ENCODE measurements at places on chromosomes 7 and 10.

- no peak for DNase-seq
Measured at GRCh38 chr7:18458830-18459229, 36.7 kb upstream of the HDAC9 start.

DNA sequence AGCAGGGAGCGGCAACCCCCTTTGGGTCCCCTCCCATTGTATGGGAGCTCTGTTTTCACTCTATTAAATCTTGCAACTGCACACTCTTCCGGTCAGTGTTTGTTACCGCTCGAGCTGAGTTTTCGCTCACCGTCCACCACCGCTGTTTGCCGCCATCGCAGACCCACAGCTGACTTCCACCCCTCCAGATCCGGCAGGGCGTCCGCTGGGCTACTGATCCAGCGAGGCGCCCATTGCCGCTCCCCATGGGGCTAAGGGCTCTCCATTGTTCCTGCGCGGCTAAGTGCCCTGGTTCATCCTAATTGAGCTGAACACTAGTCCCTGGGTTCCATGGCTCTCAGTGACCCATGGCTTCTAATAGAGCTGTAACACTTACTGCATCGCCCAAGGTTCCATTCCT lies 115.6 kb upstream of the AUTS2 start:
- no peak for DNase-seq

DNA sequence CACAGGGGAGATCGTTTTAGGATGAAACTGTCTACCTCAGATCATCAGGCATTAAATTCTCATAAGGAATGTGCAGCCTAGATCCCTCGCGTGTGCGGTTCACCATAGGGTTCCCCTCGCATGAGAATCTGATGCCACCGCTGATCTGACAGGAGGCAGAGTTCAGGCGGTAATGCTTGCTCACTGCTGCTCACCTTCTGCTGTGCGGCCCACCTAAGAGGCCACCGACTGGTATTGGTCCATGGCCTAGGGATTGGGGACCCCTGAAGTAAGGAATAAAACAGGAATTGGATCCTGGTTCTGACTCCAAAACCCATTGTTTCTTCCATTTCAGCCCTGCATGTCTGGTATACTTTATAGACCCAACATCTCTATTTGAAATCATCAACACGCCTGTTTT lies 4.1 kb downstream of the NOD1 start:
- DNase-seq, result no peak

GRCh38 chr7:44537442-44537841 lies 3.7 kb downstream of the NPC1L1 start:
- no peak for DNase-seq

- DNase-seq, result peak; percentile 51
Measured at GRCh38 chr10:84291384-84291783, 37.0 kb upstream of the CCSER2 start.

GRCh38 chr10:42981358-42982236 lies 95.3 kb upstream of the RET start:
- DNase-seq, result no peak

- DNase-seq, result no peak
Measured at GRCh38 chr10:84696610-84697009, 368.2 kb downstream of the CCSER2 start.

DNA sequence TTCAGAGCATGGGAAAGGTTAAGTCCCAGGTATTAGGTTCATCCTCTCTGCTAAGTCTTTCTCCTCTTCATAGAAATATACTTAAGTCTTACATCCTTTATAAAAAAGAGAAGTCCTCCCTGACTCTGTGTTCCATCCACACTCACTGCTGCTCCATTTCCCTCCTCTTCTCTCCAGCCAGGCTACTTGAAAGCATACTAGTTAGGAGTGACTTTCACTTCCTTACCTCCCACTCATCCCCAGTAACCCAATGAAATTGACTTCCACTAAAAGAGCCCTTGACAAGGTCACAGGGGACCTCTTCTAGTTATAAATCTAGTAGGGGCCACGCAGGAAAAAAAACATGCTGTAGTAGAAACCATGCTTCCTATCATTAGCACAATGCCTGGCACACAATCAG lies 133.1 kb upstream of the AGK start:
- no peak for DNase-seq

DNA sequence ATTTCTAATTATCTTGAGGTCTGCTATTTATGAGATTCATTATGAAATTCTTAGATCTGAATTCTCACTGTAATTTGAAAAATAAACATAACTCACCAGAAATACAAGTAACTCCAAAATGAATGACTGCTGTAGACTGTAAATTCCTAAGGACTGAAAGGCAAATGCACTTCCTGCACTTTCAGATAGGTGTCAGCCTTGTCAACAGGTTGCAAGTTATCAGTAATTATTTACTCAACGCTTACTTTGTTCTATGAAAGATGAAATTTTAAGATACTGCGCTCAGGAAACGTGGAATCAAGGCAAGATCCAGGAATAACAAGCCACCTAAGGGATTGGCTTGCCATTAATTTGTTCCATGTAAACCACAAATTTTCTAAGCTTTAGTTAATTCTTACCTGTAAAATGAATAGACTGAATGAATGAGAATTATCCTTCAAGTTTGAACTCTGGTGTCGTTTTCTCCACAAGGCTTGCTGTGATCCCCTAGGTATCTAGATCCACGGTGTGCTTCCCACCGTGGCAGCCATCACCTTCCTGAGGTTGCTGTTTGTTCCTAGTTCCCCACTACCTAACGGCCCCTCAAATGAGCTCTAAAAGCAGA lies 12.6 kb downstream of the DHX32 start:
- peak; percentile 17 for DNase-seq

DNA sequence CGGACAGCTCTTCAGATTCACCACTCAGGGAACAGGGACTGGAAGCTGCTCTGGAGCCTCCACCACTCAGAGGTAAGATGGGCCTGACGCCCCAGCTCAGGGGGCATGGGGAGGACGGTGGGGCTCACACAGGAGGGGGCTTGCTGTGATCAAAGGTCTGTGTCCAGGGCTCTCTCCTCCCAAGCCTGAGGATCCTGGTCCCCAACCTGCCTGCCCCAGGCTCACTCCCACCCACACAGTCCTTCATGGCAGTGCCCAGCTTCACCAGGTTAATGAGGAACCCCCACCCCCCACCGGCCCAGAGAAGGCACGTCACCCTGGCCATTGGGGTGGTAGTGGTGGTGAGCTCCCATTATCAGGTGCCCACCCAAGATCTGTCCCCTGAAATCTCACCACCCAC lies 926.7 kb upstream of the ZNF722 start:
- DNase-seq, result no peak

DNA sequence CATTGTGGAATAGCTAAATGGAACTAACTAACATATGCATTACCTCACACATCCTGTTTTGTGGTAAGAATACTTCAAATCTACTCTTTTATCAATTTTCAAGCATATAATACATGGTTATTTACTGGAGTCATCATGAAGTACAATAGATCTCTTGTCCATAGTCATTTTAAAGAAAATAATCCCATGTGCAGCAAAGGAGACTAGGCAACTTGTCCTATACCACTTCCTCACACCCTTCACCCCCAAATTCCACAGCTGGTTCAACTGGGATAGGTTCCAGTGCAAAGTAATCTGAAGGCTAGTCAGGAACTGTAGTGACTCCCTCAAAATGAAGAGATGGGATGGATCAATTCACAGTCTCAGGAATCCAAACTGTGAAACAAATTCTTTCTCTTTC lies 176.1 kb downstream of the SGMS1 start:
- no peak for DNase-seq

DNA sequence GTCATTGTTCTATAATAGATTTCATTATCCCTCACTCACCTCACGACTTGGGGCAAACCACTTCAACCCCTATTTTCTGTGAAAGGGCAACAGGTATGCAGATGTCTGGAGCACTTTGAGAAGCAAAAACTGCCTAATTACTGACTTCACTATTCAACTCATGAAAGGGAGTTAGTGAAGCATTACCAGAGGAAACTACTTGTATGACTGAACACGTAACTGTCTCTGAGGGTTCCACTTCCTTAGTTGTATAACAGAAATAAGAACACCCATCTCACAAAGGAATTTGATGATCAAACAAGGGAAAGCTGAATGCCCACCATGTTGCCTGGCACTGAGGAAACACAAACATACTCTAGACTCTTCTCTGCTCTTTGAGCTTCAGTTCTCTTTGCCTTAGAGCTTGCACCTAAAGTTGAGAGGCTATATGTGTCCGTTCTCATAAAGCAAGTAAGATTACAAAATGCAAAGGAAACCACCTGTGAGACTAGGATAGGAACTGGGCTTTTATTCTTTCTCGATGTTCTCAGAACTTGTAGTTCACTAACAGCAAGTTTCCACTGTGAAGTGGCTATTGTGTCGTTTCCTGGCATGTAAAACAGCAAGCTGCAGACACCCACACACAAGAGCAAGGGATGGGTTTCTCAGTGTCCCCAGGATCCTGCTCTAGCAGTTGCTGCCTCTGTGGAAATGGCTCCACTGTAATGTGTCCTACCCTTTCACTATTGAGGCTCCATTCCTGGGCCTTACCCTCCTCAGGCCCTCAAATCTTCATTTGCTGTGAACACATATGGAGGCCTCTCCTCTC lies 2.6 kb downstream of the TMEM243 start:
- DNase-seq, result no peak

GRCh38 chr10:106820579-106820978 lies 343.9 kb downstream of the SORCS1 start:
- no peak for DNase-seq

GRCh38 chr10:81179805-81180452 lies 642.2 kb downstream of the SH2D4B start:
- no peak for DNase-seq

GRCh38 chr7:26437003-26437532 lies 145.4 kb downstream of the SNX10 start:
- DNase-seq, result no peak

- no peak for DNase-seq
Measured at GRCh38 chr10:11111490-11111889, 93.8 kb downstream of the CELF2 start.

DNA sequence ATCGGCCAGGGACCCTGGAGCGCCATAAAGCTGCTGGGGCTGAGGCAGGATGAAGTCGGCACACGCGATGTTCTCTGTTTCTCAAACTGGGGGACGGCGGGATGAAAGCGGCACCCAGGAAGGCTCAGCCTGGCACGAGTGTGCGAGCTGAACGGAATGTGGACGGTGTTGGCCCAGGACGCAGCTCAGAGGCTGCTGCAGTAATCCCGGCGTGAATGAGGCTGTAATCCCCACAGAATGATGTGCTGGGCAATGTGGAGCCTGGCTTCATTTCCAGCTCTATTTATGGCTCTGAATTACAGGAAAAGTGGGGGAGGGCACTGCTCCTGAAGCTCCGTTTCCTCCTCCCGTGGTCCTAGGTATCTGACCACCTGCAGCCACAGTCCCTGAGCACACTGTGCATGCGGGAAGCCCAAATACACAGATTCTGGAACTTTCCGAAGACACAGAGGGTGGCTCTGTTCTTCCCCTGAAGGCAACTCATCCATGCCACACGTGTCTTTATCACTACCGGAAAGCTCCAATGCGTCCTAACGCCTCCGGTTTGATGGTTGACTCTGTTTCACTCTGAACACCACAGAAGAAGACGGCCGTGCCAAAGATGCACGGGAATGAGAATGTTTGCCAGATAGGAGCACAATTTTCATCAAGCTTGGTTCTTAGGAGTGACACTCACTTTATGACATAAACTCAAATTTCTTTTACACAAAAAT lies 37.6 kb downstream of the KLF6 start:
- DNase-seq, result no peak

DNA sequence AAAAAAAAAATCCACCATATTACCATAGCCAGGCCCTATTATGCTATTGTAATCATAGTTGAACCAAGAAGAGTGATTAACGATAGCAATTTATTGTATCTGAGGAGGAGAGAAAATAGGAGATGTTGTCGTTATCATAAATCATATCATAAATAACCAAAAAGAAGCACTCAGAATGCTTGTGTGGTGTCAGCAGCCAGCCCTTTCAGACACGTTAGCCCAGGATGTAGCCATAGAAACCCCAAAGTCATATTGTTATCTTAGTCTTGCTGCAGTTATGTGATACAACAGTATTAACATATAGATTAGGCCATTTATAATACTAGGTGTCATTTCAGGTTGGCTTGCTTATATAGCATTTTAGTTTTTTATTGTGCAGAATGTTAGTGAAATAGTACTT lies 102.2 kb upstream of the GATA3 start:
- no peak for DNase-seq

DNA sequence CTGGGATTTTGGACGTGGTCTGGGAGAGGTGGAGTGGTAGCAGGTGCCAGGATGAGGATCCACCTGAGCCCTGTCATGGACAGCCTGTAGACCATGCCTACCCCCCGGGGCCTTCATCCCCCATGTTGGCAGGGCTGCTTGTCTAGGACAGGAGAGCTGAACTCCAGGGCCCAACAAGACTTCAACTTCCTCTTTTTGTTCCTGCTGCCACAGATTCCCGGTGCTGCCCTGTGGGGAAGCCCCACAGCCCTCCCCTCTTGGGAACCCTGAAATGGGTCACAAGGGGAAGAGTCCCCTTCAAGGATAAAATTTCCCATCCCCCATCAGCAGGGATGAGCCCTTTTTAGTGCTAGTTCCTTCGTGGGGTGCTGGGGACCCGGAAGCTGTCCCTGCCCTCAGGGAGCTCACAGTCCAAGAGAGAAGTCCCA lies 1.3 kb upstream of the CUEDC2 start:
- no peak for DNase-seq

DNA sequence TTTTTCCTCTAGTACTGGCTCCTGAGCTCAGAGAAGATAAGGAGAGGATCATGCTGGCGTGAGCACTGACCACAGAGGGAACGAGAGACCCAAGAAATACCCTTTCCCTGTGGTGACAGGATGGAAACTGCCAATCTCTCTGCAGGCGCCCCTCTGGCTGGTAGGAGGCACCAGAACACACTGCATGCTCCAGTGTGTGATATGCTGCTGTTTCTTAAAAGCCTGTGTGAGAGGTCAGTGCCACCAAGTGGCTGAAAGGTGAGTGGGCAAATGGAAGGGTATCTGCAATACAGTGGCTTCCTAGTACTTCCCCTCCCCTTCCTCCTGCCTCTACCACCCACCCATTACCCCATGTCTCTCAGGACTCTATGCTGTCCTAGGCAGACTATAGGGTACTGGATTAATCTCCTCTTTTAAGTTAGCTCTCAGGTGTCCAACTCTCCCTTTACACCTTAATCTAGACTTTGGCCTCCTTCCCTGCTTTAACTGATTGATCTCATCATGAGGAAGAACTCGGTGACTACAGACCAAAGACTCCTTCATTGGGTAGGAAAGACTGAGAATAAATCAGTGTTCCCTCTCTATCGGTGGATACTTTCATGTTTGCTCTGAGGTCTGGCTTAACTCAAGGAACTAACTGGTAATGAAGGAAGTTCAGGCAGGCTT lies 283.6 kb downstream of the ADRA2A start:
- DNase-seq, result no peak

- DNase-seq, result no peak
Measured at GRCh38 chr7:107836237-107837144, 33.5 kb upstream of the SLC26A3 start.

DNA sequence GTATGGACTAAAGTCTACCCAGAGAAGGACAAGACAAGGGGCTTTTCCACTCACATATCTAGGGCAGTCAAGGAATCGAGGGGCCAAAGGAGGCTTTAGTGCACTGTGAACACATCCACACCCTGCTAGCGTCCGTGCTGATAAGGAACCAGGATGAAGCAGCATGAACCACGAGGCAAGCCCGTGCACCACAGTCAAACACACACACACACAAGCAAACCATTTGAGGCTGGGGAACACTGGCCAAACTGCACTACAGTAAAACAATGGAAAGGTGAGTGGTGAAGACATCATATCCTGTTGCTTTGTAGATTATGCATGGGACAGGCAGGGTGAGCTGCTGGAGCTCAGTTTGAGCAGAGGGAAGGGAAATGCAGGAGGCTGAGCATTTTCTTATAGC lies 177.4 kb upstream of the CDCA7L start:
- no peak for DNase-seq

- no peak for DNase-seq
Measured at GRCh38 chr10:67401711-67402110, 294.3 kb downstream of the CTNNA3 start.

- DNase-seq, result no peak
Measured at GRCh38 chr7:28516390-28517172, 104.3 kb downstream of the CREB5 start.

Data from hepatic stellate cell (primary cell).